Stimulated activated CD8-positive, alpha-beta memory T cell treated with anti-CD3 and anti-CD28 coated beads, Interleukin-15, amount 100 ng/mL, for 4 hours (primary cell): ENCODE measurements at places on chromosomes 7 and 10.

- no peak for DNase-seq
These were observed 16.2 kb downstream of the MACC1 start for GRCh38 chr7:20200971-20201370.

DNA sequence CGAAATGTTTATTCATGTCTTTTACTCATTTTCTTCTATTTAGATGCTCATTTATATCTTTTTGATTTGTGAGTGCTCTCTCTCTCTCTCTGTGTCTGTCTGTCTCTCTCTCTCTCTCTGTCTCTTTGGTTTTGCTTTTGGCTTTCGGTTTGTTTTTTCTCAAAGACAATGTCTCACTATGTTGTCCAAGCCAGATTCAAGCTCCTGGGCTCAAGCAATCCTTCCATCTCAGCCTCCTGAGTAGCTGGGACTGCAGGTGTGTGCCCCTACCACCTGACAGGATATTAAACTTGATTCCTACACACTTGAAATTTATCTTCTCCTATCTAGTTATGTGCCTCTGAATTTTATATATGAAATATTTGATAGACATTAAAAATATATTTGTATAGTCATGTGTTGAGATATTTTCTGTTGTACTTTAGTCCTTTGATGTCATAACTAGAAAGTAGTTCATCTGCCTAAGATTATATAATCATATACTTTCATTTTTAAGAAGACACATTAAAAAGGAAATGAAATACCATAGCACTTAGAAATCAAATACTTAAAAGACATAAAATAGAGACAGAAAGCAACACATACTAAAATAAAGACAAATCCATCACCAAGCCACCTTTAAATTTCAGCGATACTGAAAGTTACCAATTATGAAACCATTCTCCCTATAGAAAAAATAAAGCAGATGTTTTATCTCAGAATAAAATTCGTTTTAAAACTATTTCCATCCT is 68.1 kb upstream of the SFMBT2 start:
- DNase-seq: no peak

- DNase-seq: no peak
These were observed 6.8 kb upstream of the AGR2 start for GRCh38 chr7:16811551-16811950.

GRCh38 chr10:15842556-15843169 is 17.6 kb downstream of the MINDY3 start:
- no peak for DNase-seq

GRCh38 chr7:137243741-137244140 is 99.8 kb downstream of the PTN start:
- no peak for DNase-seq

DNA sequence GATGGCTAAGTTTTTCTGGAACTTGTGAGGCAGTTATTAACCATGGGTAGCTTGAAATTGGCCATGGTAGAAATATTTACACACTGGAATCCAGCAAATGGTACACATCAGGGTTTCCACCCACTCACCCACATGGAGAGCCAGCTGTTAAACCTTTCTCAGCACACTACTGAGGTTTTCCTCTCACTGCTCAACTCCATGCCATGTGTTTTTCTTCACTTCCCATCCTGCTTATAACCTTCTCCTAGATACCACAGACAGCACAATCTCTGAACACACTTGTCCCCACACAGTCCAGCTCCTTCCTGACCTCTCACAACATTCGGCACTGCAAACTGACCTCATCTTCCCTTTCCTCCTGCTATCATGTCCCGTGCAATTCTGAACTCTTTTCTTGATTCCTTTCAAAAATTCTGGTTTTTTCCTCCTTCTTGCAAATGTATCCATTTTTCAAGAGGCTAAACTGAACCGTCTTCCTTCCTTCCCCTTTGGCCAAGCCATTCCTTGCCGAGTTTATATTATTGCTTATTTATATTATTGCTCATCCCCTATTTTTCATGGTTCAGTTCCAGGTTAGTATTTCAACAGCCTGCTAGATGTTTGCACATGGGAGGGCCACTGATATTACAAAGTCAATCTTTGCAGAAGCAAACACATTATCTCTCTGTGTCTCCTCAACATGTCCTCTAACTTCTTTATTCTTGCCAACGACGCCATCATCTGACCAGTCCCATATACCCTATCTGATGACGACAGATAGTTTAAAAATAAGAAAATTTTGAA is 606.4 kb downstream of the SORCS1 start:
- DNase-seq: no peak

DNA sequence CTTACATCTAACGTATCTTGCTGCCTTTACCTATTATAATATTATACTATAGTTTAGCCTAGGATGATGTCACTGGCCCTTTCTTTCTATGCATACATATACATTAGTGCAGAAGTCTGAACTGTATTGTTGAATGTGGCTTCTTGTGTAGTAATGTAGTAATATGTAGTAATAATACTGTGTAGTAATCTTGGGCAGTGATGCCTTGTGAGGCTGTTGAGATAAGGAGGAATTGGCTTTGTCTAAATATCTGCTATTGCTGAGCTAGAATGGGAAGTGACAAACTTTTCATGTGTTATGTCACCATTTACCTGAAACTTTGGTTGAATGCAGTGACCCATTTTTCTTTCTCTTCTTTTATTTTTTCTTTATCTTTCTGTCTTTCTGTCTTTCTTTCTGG is 11.0 kb downstream of the GLCCI1 start:
- DNase-seq: no peak

DNA sequence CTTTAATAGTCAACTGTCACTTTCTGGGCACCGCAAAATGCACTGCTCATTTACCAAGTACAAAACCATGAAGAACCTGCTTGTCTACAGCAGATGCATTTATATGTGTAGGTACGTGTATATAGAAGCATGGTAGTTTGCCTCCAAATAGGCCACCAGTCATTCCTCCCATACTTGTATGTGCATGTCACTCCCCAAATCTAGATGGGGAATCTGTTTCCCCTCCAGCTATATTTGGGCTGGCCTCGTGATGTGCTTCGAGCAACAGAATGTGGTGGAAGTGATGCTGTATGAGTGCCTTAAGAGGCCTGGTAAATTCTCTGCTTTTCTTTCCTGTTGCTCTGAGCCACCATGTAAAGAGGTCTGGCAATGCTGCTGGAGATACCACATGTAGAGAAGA is 47.1 kb downstream of the PSMC2 start:
- no peak for DNase-seq

DNA sequence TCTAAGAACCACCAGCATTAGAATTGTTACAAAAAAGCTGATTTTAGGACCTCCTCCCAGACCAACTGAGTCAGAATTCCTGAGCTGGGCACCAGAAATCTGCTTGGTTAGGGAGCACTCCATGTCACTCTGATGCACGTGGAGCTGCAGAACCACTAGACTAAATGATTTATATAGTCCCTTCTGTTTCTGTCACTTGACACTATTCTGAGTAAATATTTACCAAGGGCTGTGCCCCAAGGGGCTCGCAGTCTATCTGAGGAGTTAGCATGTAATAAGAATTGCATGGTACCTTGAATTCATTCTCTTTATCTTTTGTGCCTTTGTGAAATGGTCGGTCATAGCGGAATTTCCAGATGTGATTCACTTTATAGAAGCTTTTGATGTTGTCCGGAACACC is 196.0 kb upstream of the IMMP2L start:
- no peak for DNase-seq

DNA sequence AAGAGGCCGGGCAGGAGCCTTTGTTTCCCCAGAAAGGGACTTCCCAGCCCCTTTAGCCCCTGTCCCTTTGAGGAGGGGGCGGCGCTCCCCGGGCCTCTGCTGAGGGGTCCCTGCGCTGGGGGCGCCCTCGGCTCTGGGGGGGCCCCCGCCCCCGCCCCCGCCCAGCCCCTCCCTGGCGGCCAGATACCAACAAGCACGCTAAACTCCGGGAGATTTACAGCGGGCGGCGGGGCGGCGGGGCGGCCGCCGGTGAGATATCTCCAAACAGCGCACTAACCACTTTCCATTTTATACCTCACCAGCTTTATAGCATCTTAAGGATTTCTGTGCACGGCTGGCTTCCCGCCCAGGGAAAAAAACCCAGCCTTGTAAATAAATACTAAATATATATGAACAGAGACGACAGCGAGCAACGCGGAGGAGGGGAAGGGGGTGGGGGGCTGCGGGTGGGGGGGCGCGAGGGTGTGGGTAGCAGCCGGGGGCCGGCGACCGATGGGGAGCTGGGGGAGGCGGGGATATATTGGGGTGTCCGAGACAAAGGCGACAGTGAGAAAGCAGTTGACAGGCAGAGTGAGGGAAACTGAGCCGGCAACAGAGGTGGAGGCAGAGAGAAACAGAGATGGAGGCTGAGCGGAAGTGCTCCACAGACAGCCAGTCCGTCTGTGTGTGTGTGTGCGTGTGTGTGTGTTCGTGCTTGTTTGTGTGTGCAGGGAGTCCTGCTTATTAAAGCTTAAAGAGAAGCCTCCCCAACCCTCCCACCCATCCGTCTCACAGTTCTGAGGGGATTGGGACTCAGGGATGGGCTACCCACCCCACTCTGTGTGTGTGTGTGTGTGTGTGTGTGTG is 85.8 kb downstream of the HIF1AN start:
- DNase-seq: peak; percentile 0

DNA sequence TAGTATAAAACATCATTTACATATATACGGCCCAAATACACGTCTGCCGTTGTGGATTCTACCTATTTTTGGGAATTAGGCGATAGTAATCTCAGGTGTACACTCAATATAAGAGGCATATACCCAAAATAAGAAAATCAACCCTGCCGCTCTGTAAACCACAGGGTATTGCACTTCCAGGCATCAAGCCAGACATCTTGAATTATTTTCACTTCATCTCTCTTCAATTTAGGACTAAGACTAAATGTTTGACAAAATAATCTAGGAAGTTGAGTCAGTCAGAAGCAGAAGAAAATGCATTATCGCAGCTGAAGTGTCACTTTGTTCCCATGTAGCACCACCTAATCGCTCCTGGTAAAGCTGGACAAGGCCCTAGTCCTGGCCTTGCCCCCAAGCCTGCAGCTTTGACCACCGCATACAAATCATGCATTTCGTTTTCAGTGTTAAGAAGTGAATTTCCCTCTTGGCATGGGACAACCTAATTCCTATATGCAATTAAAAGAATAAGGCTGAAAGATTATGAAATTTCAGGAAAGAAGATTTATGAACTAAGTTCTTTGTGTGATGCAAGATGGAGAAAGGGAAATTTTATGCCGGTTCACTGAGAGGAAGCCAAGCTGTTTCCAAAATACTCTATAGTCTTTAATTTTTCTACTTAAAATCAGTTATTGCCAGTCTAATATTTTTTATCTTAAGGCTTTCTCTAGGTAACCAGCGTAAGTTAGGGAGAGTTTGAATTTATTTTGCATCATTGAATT is 26.0 kb downstream of the CABCOCO1 start:
- no peak for DNase-seq

DNA sequence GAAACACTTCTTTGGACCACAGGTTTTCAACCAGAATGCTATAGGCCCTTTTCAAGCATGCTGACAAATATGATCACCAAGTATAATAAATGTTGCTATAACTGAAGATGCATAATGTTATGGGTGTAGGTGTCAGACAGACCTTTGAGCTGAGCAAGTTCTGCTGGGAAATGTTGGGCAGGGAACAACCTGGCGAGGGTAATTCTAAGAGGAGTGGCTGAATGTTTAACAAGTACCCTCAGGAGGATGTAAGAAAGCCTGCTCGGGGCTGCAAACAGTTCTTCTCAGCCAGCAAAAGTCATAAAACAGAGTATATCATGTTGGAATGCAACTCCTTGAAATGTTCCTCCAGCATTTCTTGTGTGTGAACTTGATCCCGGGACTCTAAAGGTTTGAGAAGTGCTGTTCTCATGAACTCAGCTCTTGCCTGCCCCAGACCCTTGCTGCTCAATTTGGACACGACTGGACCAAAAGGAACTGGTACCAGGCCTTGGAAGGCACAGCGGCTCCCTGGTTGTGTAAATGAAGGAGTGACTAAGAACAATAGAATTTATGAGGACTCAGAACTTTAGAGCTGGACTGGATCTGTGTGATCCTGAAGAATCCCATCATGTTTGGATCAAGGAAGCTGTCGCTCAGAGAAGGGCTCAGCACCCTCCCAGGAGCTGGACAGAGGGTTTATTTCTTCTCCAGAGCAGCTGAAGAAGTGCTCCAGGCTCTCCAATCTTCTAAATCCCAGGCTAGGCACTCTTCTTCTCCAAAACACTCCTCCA is 143.2 kb upstream of the ANK3 start:
- DNase-seq: no peak

- DNase-seq: no peak
These were observed 30.5 kb downstream of the NSUN6 start for GRCh38 chr10:18620856-18621255.

DNA sequence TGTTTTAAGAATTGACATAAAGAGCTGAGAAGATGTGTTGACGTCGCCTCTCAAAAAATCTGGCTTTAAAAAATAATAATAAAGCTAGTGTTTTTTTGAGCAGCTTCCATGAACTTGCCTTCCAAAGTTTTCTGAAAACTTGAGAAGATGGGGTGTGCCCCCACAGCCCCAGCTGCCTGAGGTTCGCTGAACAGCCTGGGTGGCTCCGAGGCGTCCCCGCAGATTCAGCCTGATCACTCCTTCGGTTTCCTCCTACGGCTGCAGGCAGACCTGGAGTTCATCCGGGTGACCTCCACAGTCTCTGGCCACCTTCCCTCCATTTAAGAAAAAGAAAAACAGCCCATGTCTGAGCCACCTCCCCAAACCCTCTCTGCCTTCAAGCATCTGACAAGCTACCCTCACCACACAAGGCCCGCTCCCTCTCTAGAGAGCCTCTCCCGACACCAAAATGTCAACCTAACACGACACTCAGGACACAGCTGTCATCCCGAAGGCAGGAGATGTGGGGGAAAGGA is 177.8 kb downstream of the PTPRN2 start:
- no peak for DNase-seq

- DNase-seq: no peak
These were observed 134.3 kb upstream of the ZNF92 start for GRCh38 chr7:65239324-65239706.

- no peak for DNase-seq
These were observed 37.4 kb upstream of the KDM7A start for GRCh38 chr7:140214075-140214684.

GRCh38 chr7:95169678-95170077 is 154.7 kb downstream of the PON1 start:
- no peak for DNase-seq

DNA sequence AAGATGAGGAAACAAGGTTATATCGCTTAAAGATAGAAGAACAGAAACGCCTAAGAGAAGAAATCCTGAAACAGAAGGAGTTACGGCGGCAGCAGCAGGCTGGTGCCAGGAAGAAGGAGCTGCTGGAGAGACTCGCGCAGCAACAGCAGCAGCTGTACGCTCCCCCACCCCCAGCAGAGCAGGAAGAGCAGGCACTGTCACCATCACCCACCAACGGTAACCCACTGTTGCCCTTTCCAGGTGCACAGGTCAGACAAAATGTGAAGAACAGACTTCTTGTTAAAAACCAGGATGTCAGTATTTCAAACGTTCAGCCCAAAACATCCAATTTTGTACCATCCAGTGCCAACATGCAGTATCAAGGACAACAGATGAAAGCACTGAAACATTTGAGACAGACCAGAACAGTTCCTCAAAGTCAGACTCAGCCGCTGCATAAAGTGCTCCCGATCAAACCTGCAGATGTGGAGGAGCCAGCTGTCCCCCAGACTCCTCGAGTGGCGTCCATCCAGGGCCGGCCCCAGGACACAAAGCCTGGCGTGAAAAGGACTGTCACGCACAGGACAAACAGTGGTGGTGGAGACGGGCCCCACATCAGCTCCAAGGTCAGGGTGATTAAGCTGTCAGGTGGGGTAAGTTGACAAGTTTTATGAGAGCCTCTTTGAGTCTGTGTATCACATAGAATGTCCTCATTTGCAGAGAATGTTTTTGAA is 67.1 kb downstream of the SHH start:
- DNase-seq: no peak

GRCh38 chr10:119700321-119700954 is 25.4 kb upstream of the INPP5F start:
- DNase-seq: no peak
